Caudate nucleus (tissue), 63 donors: ENCODE measurements at places on chromosomes 2 and 18.

DNA sequence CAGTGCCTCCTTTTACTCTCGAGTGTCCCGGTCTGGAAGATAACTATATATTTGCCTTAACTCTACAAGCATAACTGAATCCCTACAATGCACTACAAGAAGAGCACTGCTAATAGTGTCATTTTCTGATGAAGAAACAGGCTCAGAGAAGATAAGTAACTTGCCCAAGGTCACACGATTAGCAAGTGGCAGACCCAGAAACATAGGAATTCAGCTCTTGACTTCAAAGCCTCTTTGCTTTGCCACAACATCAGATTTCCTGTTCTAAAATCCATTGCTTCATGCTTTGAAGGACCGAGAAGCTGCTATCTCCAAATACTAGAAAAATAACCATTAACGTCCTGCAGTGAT, 65.6 kb downstream of the HS1BP3 start:
- DNase-seq, result no peak

DNA sequence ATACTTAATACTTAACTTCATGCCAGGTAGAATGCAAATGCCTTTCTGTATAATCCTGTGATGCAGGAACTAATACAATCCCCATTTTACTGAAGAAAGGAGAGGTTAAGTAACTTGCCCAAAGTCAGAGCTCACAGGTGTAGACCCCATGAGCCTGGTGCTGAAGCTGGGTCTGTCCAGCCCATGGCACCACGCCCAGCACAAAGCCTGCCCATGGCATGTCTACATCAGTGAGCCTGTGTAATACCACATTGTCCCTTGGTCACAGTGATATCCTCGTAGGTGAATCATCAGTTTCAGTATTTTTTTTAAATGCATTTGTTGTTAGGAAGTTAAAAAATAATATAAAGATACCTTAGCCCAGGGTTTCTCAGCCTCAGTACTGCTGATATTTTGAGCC, 69.9 kb upstream of the MCFD2 start:
- no peak for DNase-seq

DNA sequence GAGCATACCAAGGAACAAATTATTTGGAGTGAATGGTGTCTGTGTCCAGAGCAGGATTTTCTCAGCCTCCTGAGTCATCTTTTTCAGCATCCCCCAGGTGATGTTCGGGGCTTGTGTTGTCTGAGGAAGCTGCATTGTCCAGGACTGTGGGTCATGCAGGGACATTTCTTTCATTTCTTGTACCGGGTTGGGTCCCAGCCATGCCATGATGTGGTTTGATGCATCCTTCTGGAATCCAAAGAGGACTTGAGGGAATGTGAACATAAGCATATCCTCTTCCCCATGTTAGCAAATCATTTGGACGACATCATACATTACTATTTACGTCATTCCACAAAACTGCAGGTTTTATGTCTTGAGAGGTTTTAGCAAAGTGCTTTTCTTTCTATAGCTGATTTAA, 797.8 kb downstream of the CCDC85A start:
- DNase-seq, result no peak

DNA sequence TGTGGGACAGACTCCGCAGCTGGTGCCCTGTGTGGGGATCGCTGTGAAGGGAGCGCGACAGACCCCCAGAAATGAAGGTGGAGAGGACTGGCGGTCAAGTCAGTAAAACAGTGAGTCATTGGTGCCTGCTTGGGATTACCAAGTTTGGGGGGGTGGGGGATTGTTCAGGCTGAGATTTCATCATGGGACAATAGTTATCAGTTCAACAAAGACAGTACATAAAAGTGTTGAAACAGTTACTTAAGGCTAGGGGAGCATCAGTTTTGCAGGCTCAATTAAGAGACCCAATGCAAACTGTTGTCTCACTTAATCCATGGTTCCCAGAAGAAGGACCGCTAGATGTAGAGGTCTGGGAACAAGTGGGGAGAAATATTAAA, 42.4 kb upstream of the PDK1 start:
- no peak for DNase-seq

DNA sequence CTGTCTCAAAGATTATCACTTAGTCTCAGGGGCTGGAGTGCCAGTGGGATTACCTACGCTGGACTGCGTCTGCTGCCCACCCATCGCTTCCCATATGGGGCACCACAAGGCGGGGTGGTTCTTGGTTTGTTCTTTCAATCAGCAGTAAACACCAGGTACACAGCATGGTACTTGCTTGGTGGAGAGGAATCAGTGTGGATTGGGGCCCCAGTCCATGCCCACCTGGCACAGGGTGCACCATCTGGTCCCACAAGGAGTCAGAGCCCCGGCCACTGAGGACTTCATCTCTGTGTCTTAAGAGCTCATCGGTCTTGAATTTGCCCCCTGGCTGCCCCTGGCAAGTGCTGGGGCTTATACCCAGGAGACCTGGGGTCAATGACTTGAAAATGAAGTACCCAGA, 96.2 kb downstream of the GLI2 start:
- DNase-seq, result no peak

- DNase-seq, result no peak
Observed at GRCh38 chr2:23235292-23235691, 149.7 kb upstream of the KLHL29 start.

GRCh38 chr2:128733450-128733849, 414.8 kb upstream of the HS6ST1 start:
- no peak for DNase-seq

DNA sequence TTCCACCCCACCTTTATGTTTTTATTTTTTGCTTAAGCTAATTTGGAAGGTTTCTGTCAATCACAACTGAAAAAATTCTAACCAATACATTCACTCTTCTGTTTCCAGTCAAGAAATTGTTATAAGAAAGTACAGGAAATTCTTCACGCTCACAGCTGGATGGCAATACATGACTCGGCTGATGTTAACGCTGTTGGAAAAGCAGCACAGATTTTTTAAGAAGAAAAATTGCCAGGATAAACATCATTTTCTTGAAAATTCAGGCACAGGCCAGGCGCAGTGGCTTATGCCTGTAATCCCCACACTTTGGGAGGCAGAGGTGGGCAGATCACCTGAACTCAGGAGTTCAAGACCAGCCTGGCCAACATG, 46.1 kb downstream of the STPG4 start:
- no peak for DNase-seq

DNA sequence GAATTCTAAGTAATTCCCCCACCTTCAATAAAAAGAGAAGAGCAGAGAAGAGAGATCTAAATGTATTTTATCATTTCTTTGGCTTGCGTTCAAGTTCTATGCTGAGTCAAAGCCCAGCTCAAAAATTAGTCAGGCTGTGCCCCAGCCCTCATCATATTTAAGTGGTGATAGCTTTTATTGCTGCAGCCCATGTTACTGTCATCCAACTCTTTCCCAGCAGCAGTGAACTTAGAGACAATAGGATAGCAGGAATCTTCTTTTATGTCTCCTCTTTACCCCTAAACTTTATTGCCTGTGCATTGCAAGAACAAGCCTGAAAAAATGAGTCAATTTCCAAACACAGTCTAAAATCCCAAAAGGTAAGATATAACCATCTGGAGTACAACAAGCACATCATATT, 1599.3 kb upstream of the PIK3C3 start:
- DNase-seq, result no peak

DNA sequence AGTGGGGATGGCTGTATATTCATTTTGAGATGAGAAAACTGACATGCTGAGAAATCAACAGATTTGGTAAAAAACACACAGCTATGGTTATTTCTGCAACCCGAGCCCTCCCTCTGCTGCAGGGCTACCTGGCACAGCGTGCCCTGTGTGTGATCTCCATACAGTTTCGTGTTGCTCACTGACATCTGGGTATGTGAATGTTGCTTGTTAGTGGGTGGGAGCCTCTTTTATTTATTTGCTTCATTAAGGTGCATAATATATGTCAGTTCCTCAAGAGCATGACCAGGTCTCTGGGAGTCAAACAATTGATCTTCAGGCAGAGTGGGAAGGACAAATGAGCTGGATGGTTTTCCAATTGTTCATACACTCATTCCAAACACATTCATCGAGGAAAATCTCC, 139.1 kb upstream of the FHL2 start:
- no peak for DNase-seq

- DNase-seq, result no peak
Observed at GRCh38 chr2:235199128-235199527, 247.3 kb downstream of the SH3BP4 start.

GRCh38 chr2:25023333-25023732, 18.5 kb upstream of the EFR3B start:
- DNase-seq, result no peak

GRCh38 chr2:72765997-72766609, 59.7 kb downstream of the EXOC6B start:
- DNase-seq, result no peak

GRCh38 chr2:9394816-9395215, 28.5 kb downstream of the ITGB1BP1 start:
- no peak for DNase-seq

GRCh38 chr2:127140538-127140937, 33.6 kb upstream of the BIN1 start:
- no peak for DNase-seq

GRCh38 chr2:230097841-230098240, 29.1 kb upstream of the SLC16A14 start:
- DNase-seq, result no peak

DNA sequence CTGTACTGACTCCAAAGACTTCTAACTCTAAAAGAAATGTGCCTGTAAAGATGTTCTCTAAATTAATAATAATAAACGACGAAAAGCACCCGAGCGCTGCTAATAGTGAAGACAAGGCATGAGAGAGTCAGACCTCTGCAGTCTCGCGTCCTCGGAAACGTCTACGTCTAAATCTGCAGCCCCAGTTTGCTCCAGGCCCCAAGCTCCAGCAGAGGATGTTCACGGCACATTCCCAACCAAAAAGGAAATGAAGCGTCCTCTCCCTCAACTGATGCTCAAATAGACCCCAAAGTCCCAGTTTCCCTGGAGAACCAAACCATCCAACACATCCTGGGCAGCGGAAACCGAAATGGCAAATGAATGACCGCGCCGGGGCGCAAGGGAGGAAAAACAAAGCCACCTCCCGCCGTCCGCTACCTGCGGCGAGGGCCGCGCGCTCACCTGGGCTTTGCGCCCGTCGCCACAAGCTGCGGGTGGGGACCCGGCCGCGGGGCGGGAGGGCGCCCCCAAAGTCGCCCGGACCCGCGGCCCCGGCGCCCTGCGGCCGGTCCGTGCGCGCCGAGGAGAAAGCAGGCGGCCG, 47.1 kb upstream of the CCDC150 start:
- DNase-seq, result peak; percentile 49

GRCh38 chr2:25714740-25715139, 41.4 kb upstream of the DTNB start:
- no peak for DNase-seq

GRCh38 chr2:104703669-104704068, 150.2 kb upstream of the POU3F3 start:
- DNase-seq, result no peak

DNA sequence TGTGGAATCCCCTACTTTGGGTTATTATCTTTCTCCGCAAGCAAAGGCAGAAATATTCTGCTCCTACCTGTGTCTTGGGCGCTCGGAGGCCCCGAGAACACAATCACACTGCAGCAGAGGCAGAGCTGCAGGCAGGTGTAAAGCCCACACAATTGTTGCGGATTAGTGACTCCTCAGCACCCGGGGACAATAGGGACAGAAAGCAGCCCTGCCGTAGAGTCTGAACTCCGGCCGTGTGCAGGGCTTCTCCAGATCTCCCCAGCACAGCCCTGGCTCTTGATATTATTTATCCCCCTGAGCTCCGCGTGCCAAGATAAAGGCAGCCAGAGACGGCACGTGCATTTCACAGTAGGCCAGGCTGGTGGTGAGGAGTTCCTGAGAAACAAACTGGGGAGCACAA, 229.2 kb downstream of the EN1 start:
- DNase-seq, result no peak

- no peak for DNase-seq
Observed at GRCh38 chr2:23495661-23496114, 110.7 kb downstream of the KLHL29 start.

DNA sequence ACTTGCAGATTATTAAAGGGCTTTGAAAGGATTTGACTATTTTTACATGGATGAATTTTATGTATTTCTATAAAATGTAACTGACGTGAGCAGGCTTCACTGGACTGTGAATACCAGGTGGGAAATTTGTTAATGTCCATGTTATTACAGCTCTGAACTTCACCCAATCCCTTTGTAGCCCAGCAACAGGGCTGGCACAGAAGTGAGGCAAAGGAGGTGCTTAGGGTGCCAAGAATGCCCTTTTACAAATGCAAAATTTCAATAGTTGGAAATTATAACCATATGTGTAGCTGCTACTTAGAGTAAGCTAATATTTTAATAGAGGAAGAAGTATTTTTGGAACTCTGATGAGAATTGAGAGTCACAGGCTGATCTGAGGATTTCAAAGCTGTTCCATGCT, 53.7 kb upstream of the FAM98A start:
- DNase-seq, result no peak

DNA sequence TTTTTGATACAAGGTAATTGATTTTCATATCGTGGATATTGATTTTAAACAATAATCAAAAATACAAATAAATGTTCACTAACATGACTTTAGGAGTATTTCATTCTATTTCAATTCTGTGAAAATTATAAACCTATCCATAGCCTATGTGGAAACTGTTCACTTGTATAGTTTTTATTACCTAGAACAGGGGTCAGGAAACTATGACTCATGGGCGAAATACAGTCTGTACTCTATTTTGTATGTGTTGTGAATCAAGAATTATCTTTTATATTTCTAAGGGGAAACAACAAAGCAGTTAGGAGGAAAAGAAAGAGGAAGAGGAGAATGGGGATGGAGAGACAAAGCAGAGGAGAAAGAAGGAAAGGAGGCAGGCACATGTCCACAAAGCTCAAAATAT, 181.7 kb upstream of the VRK2 start:
- DNase-seq, result no peak

DNA sequence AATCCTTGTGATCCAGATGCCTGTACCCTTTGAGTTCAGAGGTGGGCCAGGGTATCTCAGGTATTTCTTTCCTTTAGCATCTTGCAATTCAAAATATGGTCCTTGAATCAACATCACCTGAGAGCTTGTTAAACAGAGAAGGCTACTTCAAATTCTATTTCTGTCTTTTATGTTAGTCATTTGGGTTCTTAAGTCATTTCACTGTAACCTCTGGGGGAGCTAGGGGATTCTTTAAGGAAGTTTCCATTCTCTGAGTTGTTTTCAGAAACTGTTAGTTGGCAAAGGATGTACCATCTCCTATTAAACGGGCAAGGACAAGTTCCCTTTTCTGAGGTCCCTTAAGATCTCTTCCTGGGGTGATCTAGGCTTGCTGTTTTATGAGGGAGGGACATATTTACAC, 16.6 kb downstream of the CFLAR start:
- no peak for DNase-seq

GRCh38 chr2:8679827-8680731, 1.8 kb upstream of the ID2 start:
- no peak for DNase-seq
